ENCODE measurements at places on chromosomes 6 and 20.

DNA sequence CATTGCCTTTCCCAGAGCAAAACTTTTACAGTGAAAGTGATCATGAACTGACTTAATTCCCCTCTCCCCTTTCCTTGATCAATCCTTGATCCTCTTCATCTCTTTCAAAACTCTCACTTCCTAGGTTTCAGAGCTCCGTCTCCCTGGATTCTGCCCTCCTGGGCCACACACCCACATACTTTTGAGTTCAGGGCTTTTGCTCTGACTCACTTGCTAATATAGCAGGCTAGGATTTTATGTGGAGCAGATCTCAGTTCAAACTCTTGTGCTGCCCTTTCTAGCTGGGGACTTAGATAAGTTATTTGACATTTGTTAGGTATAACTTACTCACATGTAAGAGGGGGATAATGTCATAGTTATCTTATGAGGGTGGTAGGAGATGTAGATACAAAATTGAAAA, 109.1 kb upstream of the MLIP start:
- DNase-seq, result no peak

DNA sequence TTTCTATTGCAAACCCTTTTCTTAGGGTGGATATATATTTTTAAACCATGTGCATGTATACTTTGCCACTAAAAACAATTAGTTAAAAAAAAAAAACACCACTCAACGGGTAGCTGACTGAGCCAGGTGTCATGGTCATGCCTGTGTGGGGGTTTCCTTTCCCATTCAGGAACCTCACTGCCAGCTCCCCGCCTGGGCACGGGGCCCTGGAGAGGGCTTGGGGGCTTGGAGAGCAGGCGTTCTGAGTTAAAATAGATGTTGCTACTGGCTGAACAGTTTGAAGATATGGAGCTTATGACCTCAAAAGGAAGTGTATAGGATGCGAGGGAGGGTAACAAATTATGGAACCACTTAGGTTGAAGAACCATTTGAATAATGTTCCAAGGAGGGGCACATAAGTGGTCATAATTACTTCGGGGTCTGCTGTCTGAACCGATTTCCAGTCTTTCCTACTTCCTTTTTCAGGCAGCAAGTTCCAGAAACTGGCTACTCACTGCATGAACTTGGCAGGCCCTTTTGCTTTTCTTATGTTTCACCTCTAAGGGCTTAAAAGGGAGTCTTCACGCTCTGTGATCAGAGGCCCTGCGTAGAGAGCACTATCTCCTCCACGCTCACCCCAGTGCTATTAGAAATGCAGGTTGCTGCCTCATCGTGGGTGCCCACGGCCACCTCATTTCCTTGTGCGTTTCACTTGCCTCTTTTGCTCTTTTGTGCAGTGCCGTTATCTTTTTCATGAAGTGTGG, 9.9 kb downstream of the STX16 start:
- DNase-seq, result no peak

- DNase-seq, result no peak
Observed at GRCh38 chr6:4289770-4290320, 154.5 kb upstream of the ECI2 start.

- no peak for DNase-seq
Observed at GRCh38 chr6:47631269-47631772, 67.1 kb upstream of the ADGRF4 start.

DNA sequence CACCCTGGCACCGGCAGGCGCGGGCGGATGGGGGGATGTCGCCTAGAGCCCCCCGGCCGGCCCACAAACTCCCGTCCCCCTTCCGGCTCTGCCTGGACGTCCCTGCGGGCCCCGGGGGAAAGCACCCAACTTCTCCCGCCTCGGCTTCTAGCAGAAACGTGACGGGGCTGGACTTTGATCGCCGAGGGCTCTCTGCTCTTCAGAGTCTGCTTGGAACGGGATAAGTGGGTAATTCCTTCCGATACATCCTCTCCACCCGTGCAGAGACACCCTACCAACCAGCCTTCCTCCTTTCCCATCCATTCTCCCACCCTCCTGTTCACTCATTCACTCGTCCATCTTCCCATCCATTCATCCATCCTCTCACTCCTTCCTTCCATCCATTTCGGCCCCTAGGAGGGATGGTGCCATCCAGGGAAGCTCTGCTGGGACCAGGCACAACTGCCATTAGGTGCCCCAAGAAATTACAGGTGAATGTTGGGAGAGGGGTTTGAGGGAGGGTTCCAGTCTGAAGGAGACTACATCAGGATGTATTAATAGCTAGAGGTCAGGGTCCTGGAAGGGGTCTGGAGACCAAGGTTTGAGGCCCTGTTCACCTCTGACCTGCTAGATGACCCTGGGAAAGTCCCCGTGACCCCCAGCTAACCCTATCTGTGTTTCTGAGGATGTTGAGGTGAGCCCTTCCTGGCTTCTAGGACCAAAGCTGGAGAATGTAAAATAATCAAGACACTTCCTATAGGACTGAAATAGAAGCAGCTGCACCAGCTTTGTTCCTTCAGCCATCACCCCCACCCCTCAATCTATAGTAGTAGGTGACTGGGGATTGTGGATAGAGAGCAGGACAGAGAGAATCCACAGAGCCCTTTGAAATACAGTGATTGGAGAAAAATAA, 538 bp downstream of the TTLL9 start:
- peak; percentile 93 for DNase-seq

DNA sequence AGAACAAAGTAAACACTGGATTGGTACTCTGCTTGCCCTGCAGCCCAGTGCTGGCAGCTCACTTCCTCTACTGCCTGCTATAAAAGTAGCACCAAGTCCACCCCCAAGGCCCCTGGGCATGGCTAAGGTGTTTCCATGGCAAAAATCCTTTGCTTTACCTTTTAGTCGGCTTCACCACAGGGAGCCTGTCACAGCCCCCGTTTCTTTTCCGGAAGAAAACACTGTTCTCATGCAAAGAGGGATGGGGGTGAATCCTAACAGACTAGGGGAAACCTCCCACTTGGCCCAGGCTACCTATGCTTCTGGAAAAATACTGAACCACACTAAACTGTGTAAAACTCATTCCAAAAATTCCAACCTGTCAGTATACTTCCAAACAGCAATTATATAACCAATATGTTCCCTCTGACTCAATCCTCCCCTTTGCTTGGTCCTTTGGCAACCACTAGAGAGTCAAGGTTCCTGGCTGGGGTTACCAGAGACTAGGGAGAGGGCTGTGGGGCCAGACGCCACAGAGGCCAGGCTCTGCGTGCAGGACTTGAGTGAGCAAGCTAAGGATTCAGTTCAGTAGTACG, 16.1 kb downstream of the PPIL1 start:
- no peak for DNase-seq

DNA sequence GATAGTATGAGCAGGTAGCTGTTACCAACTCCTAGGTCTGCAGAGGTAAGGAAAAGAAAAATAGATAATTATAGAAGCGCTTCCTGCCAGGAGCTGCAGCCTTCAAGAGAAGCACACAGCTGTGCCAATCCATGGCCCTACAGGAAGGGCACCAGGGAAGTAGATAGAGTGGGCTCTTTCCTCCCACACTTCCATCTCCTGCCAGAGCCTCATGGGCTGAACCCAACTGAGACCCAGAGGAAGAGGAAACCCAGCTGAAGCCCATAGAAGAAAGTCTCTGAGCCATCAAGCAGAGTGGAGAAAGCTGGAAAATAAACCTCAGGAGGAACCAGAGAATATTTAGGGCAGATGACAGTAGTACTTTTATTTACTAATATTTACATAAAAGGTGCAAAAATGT, 146.7 kb upstream of the ATXN1 start:
- no peak for DNase-seq

- DNase-seq, result no peak
Observed at GRCh38 chr6:84977363-84977705, 212.9 kb upstream of the TBX18 start.

DNA sequence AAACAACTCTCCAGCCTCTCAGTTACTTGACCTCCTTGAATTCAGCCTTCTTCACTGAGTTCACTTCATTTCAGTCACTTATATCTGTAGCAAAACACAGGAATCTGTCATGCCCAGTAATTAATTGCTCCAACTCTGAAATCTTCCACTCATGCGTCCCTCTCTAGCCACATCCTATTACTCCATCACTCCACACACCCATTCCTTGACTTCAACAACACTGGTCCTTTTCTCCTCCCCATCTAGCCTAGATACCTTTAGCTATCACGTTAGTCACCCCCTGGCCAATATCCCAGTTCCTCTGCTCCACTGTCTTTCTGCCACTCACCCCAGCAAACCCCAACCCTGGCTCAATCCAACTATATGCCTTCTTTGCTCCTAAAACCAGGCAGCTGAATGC, 7.7 kb downstream of the ZHX3 start:
- DNase-seq, result no peak

GRCh38 chr6:498795-499231, 107.3 kb downstream of the IRF4 start:
- no peak for DNase-seq

DNA sequence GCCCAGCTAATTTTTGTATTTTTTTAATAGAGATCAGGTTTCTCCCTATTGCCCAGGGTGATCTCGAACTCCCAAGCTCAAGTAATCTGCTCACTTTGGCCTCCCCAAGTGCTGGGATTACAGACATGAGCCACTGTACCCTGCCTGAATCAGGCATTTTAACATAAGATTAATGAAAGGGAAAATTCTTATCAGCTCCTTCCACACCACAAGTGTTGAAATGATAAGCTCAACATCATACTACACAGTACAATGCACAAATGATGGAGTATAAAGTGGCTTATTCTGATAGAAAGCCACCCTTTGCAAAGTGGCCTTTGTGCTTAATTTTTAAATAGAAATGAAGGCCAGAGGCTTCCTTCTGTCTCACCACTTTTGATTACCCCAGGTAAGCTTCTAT, 71.3 kb upstream of the MCHR2 start:
- DNase-seq, result no peak

GRCh38 chr20:48739395-48740291, 88.2 kb downstream of the PREX1 start:
- DNase-seq, result no peak

DNA sequence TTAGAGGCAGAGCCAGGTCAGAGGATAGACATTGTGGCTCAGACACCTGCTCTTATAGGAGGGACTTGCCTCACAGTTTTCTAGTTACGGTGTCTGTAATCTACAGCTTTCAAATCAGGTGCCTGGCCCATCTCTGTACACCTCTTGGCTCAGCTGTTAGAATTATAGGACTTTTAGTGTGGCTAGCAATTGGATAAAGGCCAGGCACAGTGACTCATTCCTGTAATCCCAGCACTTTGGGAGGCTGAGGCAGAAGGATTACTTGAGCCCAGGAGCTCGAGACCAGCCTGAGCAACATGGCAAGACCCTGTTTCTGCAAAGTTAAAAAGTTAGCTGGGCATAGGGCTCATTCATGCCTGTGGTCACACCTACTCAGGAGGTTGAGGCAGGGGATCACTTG, 20.0 kb downstream of the BRPF3 start:
- DNase-seq, result no peak

GRCh38 chr6:126696921-126697693, 357.2 kb downstream of the CENPW start:
- no peak for DNase-seq

GRCh38 chr6:97110626-97111025, 172.4 kb downstream of the MMS22L start:
- no peak for DNase-seq

DNA sequence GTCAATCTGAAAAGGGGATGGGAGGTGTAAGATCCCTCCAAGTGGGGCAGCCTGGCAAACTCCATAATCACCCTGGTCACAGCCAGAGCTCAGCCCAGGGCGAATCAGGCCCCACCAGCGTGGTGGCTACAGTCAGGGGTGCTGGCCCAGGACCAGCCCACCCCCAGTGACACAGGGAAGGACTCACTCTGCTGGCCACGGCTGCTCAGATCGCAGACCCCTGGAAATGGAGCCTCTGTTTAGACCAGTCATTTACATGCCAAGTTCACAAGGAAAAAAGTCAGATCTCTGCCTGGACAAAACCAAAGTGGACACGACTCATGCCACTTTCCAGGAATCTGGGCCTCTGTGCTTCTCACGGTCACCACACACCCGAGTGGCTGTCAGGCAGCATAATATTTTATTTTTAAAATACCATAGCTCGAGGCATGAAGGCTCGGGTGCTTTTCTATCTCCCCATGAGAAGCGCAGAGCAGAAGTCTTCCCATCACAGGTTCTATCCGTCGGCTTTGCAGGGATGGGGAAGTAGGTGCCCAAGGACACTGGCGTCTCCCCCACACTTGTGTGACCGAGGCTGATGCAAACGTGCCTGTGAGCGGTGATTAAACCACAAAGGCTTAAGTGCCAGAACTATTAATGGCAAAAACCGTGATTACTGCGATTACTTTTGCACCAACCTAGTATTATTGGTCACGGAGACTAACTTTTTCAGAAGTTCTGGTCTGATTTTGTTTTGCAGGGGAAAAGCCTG, 13.0 kb downstream of the PXDC1 start:
- DNase-seq, result no peak

DNA sequence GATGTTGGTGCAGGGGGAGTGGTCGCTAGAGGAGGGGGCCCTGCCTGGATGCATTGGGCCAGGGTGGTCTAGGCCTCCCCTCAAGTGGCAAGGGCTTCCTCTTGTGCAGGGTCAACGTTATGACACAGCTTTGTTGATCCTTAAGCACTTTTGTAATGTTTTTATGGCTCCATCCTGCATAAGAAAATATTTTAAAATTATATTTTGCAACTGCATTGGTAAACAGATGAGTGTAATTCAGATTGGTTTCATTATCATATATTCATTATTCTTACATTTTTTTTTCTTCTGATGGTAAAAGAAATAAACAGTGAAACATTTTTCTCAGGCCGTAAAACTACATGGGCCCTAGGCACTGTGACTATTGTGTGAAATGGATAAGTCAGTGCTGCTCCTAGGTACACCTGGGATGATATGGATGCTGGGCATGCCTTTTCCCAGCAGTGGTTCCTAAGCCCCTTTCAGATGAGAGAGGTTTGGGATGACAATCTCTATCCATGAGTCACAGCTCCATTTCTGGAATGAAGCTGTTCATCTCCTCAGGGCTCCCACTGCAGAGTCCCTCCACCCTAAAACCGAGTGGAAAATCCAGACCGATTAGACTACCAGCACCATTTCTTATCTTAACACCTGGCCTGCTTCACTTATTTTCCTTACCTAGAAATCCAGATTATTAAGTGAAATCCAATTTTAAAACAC, 5.8 kb upstream of the SIM1 start:
- DNase-seq, result no peak

DNA sequence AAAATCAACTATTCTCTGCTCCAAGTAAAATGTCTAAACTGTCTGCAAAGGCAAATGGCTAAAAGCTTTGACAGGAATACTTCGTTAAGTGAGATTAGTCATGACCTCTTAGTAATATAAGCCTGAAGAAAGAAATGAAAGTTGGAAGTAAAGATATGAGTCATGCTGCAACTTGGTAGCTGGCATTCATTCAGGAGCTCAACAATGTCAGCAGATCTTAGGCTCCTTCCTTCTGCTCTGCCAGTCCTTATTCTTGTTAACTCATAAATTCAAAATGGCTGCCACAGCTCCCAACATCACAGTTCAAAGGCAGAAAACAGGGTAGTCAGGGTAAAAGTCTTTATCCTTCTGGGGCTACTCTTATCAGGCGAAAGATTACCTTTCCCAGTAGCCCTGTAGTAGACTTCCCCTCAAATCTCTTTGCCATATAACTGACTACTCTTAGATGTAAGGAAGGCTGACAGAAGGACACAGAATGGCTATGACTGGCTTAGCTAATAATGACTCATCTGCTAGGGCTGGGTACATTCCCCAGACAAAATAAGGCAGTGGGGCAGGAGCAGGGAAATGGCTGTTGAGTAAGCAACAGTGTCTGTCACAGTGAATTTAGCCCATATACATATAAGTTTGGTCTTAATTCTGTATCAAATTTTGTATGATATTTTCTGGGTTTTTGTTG, 24.4 kb upstream of the C6orf62 start:
- no peak for DNase-seq
